ENCODE measurements at places on chromosomes 12 and 14. TPM values are rescaled to one million over a fixed set of nuclear protein-coding genes. Genes with fewer than 3 reads are reported as not detected.
A peak's percentile ranks its signal among the peaks of the same experiment; 100 is the strongest.

DNA sequence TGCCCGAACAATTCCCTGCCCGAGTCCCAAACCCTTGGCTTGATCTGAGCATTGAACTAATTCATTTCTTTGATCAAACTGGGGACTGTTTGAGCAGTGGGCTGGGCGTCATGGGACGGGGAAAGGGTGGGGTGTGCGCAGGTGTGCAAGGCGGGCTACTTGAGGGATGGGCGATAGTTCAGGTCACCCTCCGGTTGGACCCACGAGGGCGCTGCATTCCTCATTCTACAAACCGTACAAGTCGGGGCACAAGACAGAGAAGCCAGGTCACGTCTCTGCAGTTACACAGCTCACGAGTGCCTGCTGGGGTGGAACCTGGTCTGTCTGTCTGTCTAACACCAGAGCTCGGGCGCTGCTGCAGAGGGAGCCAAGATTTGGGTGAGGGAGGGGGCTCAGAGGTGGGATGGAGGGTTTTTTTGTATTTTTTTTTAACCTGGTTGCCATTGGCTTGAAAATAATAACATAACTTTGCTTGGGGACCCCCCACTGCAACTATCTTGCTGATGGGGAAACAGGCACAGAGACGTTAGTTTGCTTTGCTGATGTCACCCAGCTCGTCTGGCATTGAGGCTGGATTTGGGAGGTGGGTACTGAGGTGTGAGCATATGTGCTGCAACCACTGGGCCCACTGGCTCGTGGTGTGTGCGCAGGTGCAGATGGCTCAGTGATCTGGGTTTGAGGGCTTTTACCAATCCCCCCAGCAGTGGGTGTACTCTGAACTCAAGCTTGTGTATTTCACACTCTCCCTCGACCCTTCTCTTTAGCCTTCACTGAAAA, 7.6 kb upstream of the RTL1 start:
- no peak for DNase-seq

DNA sequence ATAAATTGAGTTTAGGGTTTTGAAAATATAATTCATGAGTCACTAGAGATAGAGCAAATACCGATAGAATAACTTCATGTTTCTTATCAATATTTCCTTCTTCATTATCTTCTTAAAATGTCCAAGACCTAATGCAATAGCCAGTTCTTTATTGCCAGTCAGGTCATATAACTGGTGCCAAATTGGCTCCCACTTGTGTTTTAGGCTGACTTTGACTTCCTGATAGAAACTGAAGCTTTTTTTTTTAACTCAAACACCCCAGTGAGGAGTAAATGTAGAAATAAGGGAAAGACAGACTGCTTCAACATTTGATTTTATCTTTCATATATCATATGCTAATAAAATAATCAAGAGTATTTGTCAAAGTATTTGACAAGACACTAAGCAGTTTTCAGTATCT, 80.7 kb downstream of the ARMH4 start:
- no peak for DNase-seq

DNA sequence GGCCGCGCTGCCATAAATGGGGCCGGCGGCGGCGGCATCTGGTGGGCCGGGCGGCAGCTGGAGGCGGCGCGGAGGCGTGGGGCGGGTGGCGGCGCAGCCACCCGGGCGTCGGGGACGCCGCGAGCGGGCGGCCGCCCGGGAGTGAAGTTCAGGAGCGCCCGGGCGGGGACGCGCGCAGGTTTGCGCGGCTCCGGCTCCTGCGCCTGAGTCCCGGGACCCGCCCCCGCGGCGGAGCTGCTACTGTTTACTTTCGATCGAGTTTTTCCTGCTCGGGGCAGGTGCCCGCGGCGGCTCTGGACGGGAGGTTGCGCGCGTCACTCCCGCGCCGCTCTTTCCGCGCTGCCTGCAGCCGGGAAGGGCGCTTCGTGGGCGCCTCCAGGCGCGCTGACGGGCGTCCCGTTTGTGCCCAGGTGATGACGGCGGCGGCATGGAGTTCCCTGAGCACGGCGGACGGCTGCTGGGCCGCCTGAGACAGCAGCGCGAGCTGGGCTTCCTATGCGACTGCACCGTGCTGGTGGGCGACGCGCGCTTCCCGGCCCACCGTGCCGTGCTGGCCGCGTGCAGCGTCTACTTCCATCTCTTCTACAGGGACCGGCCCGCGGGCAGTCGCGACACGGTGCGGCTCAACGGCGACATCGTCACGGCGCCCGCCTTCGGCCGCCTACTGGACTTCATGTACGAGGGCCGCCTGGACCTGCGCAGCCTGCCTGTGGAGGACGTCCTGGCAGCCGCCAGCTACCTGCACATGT, at the start of gene ZBTB42:
ZBTB42 (plus strand) TSS at position 331 of the 749 bp plus-strand sequence; CDS start at position 428, 97 bp downstream.
- DNase-seq: peak; percentile 62

- DNase-seq: peak; percentile 89
These were observed 176.3 kb downstream of the ESR2 start for GRCh38 chr14:64117671-64118402.

DNA sequence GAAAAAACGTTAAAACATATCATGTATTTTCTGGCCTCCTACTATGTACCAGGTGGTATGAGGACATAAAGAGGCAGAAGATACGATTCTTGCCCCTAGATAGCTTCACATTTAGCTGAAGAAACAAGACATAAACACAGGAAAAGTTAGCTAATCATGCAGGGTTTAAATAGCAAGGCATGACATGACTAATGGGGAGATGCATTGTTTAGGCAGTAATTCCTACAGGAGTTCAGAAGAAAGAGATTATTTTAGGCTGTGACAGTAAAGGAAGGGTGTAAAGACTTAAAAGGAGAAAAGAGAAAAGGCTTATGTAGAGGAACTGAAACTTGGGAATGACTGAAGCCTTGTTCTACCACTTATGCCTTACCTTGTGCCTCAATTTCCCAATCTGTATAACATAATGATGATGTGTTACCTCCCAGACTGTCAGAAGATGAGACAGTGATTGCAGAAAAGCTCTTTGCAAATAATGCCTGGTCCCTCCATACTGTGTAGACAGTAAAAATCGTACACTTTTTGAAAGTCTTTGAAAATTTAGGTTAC, 44.4 kb downstream of the PRKCH start:
- no peak for DNase-seq

DNA sequence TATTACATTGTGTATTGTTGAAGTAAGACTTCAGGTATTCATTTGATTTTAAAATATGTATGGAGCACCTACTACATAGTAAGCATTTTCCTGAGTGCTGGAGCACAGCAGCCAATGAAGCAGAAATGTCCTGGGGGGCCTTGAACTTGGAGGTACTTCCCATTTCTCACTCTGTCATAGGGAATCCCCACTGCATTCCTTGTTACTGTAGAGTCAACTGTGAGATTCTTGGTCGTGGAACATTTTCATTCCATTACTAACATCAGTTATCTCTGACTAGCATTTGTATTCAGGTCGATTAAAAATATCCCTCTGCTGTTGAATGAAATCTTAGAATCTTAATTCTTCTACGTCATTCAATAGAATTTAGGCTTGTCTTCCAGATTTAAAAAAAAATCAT, 66.7 kb downstream of the PDE3A start:
- no peak for DNase-seq

The CLEC2A gene
- total RNA-seq: not detected
